ENCODE measurements at places on chromosomes 6 and 20.
A peak's percentile ranks its signal among the peaks of the same experiment; 100 is the strongest.

- DNase-seq: no peak
Measured at GRCh38 chr6:138005846-138006245, 101.4 kb downstream of the PERP start.

GRCh38 chr20:11355345-11355744 is 562.3 kb upstream of the BTBD3 start:
- no peak for DNase-seq

DNA sequence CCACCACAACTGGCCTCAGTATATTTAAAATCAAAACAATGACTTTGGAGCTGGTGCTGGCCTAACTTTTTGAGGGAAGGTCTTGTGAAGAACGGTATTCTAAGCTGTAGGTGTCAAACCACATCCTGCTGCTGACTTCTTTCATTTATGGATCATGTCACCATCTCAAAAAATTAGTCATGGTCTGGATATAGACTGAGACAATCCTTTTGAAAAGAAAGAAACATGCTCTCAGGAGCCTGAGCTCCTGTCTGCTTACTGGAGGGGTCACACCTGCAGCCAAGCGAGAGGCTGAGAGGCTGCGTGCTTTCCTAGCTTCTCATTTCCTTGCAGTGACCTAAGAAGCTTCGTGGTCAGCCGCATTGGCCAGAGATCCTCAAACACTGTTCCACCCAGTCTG is 55.2 kb downstream of the TIAM2 start:
- DNase-seq: no peak

DNA sequence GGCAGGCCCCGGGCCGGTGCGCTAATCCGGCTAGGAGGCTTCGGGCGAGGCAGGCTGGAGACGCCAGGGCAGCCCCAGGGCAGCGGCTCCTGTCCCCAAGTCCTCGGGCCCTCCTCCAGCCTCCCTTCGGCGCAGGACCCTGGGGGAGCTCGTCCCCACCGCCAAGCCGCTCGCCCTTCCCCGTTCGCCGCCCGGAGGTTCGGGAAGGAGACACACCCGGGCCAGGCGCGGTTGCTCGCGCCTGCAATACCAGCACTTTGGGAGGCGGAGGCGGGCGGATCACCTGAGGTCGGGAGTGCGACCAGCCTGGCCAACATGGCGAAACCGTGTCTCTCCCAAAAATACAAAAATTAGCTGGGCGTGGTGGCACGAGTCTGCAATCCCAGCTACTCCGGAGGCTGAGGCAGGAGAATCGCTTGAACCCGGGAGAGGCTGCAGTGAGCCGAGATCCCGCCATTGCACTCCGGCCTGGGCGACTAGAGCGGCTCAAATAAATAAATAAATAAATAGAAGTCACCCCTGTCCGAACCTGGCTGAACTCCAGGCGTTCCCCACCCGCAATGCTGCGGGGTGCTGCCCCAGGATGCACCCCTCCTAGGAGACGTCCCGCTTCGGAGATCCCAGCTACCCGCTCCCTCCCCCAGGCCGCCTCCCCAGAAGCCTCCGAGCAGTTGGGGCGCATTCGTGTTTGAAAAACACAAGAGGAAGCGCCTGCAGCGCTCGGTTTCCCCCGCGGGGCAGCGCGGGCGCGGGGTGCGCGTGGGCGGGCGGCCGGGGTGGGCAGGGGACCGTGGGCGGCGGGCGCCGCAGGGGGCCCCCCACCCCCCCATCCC is 27.5 kb downstream of the SERPINB9 start:
- DNase-seq: no peak

DNA sequence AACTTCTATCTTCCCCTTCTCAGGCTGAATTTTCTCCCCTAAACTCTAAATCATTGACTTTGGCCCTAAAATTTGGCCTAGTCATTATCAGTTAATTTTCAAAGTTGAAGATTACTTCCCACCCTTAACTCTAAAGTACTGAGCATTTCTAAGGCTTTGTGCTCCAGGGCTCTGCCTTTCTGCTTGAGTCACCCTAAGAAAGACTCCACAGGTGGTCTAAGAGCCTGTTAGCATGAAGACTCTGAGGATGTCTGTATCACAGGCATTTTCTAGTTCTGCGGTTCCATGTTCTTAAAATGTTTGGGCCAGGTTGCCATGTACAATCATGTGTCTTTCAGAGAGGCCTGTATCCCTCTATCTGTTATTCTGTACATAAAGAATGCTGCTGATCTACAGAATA is 808.1 kb upstream of the MANEA start:
- no peak for DNase-seq

- DNase-seq: peak; percentile 23
Measured at GRCh38 chr6:157669747-157670216, 153.3 kb upstream of the SNX9 start.

DNA sequence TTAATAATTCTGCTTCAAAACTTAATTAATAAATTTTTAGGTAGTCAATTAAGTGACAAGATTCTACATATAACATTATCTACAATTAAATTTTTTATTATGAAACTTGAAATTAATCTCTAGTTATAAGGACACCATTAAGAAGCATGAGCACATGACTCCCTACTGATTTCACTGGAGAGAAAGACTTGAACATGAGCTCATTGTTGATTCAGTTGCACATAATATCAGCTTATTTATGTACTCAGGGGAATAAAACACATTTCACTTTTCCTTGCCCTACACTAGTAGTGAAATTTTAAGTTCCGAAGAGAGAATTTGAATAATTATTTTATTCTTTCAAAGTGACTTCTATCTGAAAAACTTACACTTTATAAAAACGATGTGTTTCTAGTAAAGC is 370.2 kb upstream of the EPHA7 start:
- DNase-seq: no peak

- no peak for DNase-seq
Measured at GRCh38 chr6:15996030-15996429, 132.9 kb upstream of the MYLIP start.

- DNase-seq: no peak
Measured at GRCh38 chr6:3750317-3751076, 1.0 kb downstream of the PXDC1 start.

DNA sequence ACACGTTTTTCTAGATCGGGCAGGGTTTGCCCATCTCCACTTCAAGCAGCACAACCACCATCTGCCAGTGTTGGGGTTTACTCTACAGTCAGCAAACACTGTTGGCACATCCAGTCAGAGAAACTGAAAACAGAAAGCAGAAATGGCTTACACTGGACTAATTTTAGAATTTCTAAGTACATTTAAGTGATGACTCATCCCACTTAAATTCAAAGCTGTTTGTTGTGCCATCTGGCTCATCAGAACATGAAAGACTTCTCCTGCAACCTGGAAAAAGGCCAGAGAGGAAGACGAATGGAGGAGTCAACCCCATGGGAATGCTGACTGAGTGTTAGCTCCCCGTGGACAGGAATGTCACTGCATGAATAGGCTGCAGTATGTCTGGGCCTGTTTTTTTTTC is 21.8 kb downstream of the FAM209B start:
- DNase-seq: peak; percentile 90

DNA sequence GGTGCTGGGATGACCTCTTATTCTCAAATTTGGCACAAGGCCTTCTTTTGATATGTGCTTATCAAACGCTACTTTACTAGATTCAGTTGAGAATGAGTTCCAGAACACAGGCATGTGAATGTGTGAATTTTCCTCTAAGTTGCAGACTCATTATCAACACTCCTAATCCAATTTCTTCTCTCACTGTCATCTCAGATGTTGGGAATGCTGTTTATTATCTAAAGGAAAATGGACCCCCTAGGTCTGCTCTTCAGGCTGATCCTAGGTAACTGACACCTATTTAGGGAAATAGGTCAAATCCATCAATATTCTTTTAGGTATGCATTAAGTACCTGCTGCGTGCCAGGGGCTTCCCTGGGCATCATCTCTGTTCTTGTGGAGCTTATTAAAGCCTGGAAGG is 215.0 kb upstream of the NOX3 start:
- DNase-seq: no peak

GRCh38 chr6:168678077-168678476 is 237.1 kb downstream of the SMOC2 start:
- DNase-seq: no peak

DNA sequence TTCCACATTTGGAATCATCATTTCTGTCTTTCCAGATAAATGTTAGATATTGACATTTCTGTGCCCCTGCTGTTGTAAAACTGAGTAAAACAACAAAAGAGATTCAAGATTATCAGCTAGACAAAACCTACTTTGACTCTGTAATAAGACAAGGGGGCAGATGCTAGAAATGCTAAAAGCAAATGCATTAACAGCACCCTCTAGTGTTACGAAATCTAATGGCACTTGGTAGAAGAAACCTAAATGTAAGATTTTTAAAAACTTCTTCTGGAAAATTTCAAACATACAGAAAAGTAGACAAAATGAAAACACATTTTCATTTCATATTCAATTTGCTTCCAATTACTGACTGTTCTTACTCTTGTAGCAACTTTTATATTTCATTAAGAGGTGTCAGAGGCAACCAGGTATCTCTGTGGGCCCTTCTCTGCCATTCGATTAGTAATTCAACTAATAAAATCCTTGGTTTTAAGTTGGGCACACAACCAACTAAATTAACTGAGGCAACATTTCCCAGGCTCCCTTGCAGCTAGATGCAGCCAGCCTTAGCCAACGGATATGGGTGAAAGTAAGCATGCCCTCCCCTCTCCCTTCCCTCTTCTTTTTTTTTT is 45.0 kb downstream of the SLC23A2 start:
- DNase-seq: no peak

DNA sequence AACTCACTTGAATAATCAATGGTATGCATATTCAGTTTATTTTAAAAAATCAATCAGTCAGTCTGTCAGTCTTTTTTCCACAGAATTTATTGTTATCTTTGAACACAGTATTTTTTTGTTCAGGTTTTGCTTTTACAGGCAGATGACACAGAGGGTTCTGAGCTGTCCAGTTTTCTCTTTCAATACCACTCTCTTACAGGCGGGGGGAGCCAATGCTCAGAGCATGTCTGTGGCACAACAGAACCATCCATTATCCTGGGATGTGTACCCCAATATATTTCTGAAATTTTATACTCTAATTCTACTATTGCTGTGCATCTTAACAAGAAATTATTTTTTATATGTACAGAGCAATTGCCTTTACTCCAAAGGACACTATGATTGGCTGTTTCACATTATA is 21.2 kb downstream of the ROS1 start:
- no peak for DNase-seq

All from fibroblast of skin of left biceps (primary cell).